ENCODE measurements at places on chromosomes 6 and 20.
A peak's percentile ranks its signal among the peaks of the same experiment; 100 is the strongest.

GRCh38 chr6:28569748-28570147, 44.1 kb downstream of the GPX5 start:
- no peak for DNase-seq

- no peak for DNase-seq
Observed at GRCh38 chr20:42444799-42445198, 744.9 kb downstream of the PTPRT start.

DNA sequence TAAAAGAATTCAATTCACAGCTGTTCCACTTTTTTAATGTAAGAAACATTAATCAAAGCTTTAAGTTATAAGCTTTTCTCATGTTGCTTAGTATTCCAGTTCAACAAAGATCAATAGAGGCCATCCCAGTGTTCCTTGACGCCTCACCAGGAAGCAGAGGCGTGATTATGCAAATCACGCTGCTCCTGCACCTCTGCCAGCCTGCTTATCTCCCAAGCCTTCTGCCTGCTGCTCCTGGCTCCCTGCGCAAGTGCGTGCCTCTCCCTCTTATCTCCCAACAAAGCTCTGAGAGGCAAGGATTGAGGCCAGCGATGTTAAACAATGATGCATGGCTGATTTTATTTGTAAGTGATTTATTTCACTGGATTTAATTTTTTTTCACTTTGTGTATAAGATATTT, 42.8 kb downstream of the INSM1 start:
- DNase-seq: no peak

- DNase-seq: peak; percentile 61
Observed at GRCh38 chr6:38489951-38490350, 149.8 kb downstream of the BTBD9 start.

DNA sequence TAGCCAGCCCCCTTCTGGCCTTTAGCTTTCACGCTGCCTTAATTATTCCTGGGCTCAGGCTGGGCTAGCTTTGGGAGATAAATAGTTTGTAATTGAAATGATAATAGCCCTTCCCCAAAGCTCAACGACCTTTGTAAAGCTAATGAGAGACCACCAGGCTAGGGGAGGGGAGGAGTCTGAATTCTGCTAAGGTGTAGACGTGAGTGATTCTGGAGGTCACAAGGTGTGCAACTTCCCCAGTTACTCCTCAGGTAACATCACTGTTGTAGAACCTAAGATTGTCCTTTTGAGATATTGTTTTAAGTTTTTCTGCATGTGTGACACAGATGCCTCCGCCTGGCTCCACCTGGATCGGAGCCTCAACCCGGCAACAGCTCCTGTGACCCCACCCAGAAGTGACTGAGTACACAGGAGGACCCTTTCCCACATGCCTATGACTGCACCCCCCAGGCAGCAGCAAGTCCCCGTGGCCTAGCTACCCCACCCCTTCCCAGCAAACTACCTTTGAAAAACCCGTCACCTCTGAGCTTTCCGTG, 5.8 kb upstream of the GPR31 start:
- DNase-seq: no peak

DNA sequence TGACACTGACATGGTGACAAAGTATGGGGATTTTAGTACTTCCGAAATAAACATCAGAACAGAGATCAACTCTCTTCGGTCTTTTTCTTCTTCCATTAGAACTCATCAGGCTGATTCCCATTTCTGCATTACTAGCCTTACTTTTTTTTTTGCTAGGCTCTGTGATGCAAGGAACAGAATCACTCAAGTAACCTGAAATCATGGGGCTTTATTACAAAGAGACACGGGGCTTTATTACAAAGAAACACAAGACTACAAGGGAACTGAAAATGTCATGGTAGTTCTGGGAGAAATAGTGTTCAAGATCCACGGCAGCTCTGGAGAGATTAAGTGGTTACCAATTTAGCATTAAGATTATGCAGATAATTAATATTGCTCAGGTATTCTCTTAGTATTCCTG, 11.6 kb downstream of the SOX4 start:
- DNase-seq: no peak

DNA sequence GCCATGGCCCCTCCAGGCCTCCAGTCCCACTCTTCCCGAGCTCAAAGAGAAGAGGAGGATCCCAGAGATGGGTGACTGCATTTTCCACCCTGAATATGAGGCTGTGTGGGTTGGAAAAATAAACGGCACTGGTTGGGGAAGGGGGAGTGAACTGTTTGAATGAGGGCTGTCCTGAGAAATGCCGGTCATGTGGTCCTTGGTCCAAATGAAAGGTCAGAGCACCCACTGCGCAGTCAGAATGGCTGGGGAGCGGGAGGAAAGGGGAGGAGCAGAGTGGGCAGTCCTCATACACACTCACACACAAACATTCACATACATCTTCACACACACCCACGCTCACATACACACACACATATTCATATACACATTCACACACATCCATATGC, 83.1 kb downstream of the MRPL14 start:
- DNase-seq: peak; percentile 75

DNA sequence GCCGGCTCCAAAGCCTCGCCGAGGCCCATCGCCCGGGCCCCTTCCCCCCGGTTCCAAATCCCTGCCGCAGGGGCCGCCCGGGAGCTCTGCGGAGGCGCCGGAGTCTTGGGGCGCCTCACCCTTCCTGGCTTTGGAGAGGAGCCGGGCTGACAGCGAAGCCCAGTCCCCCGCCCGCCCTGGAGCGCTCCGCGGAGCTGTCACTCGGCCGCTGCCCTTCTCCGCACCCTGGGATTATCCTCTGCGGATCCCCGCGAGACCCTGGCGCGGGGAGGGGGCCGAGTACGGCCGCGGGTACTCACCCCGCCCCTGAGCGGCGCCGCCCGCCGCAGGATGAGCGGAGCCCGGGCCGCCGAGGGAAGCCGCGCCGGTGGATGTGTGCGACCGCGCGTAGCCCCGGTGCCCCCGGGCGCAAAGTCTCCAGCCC, 343 bp downstream of the SNAP91 start:
- DNase-seq: peak; percentile 13

DNA sequence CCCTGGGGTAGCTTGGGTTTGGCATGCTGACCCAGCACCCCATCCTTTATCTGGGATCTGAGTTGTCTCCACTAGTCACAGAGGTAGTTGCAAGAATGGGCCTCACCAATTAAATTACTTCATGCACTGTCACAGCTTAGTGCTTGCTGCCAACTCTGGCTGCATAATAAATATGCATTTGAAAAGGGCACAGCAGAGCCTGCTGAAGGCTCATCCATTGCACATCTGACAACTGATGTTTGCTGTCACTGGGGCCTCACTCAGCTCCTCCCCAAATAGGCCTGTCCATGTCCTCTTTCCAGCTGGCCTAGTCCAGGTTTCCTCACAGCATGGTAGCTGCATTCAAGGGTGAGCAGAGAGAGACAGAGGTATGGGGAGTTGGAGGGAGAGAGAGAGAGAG, 13.3 kb upstream of the NXT1 start:
- no peak for DNase-seq

GRCh38 chr6:49579649-49580048, 29.2 kb downstream of the C6orf141 start:
- no peak for DNase-seq

GRCh38 chr6:2952557-2953095, 18.7 kb downstream of the SERPINB6 start:
- DNase-seq: peak; percentile 83

DNA sequence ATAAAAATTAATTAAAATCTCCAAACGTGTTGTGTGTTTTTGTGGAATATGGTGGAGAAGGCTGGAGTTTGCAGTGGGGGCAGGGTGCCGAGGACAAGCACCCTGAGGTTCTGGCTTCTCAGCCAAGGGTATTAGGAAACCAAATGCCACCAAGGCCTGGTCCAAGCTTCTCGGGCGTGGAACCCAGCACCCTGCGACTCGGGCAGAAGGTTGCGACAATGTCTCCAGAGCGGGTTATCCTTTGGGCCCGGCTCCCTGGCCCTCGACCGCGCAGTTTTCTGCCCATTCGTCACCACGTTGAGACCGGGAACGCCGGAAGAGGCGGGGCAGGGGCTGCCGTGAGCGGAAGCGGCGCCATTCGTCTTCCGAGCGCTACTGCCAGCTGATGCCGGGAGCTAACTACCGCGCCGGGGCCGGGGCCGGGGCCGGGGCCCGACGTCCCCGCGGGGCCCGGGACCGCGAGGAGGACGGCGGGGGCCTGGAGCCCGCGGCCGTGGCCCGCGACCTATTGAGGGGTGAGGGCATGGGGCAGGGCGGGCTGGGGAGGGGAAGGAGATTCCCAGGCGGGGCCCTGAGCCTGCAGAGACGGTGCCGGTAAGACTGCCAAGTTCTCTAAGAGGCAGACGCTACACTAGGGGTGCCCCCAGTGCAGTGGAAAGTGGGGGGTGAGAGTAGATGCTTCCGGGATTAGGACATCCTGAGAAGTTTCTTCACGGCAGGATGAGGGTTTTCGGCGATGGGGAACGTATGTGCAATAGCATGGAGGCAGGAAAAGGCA, at the start of gene RRP36:
RRP36 (plus strand) TSS at position 354 of the 778 bp plus-strand sequence; CDS start at position 386, 32 bp downstream.
- DNase-seq: peak; percentile 63

GRCh38 chr20:61535091-61535490, 283.0 kb downstream of the CDH4 start:
- no peak for DNase-seq

DNA sequence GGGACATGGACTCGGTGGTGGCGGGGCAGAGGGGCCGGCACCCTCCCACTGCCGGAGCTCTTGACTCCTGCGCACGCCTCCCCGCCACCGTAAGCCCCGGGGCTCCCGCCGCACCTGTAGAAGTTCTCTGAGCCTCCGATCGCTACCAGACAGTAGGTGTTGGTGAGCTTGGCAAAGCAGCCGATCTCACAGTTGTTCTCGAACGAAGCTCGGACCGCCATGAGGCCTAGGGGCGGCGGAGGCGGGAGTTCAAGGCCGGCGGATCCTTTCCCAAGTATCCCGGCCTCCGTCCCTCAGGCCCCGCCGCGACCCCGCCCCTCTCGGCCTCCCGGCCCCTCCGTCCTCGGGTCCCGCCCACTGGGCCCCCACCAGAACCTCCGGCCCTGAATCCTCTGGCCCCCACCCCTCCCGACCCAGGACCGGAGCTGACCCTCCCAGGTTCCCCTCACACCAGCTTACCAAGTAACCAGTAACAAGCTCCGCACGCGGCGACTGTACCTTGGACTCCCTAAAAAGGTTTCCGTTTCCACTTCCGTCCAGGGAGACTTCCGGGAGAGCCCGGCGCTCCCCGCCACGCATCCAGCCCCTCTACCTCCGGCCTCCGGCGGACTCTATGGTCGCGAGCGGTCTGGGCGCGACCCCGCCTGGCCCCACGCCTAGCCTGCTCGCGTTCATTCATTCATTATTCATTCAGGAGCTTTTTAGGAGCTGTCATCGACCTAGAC, at the start of gene EIF6:
EIF6 (minus strand) TSS at position 506 of the 725 bp plus-strand sequence; CDS start at position 221, 285 bp downstream.
- peak; percentile 89 for DNase-seq

GRCh38 chr6:157235600-157236039, 87.7 kb downstream of the TMEM242 start:
- DNase-seq: peak; percentile 27

- DNase-seq: no peak
Observed at GRCh38 chr6:52328303-52328662, 33.7 kb upstream of the PAQR8 start.

DNA sequence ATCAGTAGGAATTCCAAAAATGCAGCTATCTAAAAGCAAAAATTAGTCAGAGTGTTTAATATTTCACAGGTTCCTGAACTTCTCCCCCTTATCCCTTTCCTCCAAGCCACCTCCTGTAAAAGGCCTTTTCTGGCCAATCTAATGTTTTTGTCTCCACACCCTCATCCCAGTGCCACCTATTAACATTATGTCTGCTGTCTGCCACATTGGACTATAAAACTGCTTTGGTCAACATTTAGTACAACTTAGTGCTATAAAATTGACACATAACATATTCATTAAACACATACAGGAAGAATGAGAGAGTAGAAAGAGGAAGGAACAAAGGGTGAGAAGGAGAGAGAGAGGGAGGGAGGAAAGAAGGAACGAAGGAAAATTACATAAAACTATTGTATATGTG, 47.7 kb downstream of the MMUT start:
- no peak for DNase-seq

DNA sequence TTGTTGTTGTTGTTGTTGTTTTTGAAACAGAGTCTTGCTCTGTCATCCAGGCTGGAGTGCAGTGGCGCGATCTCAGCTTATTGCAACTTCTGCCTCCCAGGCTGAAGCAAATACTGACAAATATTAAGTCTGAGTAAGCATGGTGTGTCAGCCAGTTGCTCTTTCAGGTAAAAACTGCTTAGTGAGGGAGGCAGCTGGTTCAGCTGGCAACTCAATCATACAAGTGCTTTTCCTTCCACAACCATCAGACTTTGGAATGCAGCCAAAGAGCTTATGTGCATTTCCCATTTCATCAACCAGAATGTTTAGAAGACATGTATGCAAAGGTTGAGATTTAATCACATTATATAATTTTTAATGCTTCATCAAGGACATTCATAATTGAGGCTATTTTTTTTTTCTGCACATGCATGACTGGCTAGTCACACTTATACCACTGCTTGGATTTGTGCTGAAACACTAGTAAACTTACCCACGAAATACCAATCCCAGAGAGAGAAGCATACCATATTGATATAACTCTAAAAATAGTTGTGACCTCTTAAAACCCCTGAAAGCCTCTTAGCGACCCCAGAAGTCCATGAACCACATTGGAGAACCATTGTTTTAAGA, 56.0 kb downstream of the CLIC5 start:
- peak; percentile 36 for DNase-seq

- DNase-seq: no peak
Observed at GRCh38 chr6:138103871-138104270, 3.3 kb downstream of the PERP start.

DNA sequence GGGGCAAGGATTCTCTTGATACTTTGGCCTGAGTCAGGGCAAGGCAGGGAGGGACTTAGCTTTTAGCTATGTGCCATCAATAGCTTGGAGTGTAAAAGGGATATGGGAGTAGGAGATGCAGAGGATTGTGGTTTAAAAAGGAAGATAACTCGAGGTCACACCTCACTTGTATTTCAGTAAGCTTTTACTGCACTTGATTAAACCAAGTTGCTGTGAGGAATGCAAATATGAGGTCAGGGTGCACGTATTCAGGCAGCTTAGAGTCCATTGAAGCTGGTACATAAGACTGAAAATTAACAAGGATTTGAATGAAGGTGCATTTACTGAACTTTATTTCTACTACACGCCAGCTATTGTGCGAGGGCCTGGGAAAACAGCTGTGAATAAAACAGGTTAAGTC, 32.1 kb downstream of the DSTN start:
- DNase-seq: no peak

DNA sequence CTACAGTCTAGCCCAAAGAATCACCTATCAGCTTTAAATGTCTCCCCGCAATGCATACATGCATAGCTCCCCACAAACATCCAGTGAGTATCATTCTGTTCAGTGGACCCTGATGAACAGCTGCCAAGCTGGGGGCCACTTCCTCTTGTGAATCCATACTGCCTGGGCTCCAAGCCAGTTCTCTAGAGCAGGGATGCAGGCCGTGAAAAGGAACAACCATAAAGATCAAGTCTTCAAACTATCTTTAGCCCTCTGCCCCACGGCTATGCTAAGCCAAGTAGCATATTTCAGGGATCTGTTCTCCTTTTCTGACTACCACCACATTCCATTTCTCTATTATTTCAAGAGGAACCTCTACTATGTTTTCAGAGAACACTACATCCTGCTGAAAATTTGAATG, 191.7 kb upstream of the BTBD3 start:
- DNase-seq: no peak

- DNase-seq: no peak
Observed at GRCh38 chr6:24574809-24575208, 71.2 kb downstream of the KIAA0319 start.
